Panc1 (cell line): ENCODE measurements at places on chromosomes 13 and 19. TPM values are rescaled to one million over a fixed set of nuclear protein-coding genes. Genes with fewer than 3 reads are reported as not detected.

TJP3 gene
- total RNA-seq = 2.7 TPM

NCR1 gene
- total RNA-seq = not detected

TMEM255B gene
- total RNA-seq = 26.3 TPM

TRPM4 gene
- 19.4 TPM for total RNA-seq

SULT2B1 gene
- 3.6 TPM for total RNA-seq

ATP8B3 gene
- total RNA-seq = 67.7 TPM

KCNJ14 gene
- total RNA-seq = 2.9 TPM
